Pons (tissue), 1 donor: ENCODE measurements at places on chromosomes 3 and 15.

GRCh38 chr3:5634411-5634810 is 446.9 kb downstream of the EDEM1 start:
- no peak for DNase-seq

GRCh38 chr3:8891303-8891702 is 72.0 kb downstream of the RAD18 start:
- DNase-seq: no peak

DNA sequence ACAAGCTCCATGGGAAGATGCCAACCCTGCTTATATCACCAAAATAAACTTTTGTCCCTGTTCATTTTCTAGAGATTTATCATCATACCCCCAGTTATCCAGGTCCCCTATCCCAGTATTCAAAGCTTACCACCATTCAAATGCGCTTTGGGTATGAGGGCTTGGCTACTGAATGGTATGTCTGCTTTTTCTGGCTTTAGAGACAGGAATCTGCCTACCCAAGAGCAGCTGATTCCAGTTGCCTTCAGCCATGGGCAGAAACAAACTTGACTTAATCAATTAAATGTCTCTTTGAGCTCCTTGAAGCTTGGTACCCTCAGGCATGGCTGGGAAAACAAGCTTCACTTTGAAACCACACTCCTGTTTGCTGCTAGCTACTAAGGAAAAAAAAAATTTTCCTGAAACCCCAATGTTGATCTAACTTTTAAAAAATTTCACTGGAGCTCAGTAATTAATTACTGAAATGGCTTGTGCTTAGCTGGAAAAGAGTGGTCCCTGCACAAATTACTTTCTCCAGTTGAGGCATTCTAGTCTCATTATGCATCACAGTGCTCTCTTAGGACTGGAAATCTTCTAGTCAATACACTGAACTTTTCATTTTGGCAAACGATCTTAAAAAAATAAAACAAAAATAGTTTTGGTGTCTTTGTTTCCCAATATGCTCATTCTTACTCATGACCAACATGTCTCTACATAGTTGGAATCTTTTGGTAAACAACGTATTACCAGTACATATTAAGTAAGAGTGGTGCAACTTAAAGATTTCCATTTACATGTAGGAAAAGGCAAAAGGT is 242.8 kb downstream of the DTWD1 start:
- no peak for DNase-seq

GRCh38 chr3:191342411-191342810 is 12.1 kb upstream of the UTS2B start:
- no peak for DNase-seq

- no peak for DNase-seq
Observed at GRCh38 chr3:71491154-71491752, 92.3 kb downstream of the FOXP1 start.

GRCh38 chr3:117515309-117515708 is 805.7 kb downstream of the TUSC7 start:
- no peak for DNase-seq

DNA sequence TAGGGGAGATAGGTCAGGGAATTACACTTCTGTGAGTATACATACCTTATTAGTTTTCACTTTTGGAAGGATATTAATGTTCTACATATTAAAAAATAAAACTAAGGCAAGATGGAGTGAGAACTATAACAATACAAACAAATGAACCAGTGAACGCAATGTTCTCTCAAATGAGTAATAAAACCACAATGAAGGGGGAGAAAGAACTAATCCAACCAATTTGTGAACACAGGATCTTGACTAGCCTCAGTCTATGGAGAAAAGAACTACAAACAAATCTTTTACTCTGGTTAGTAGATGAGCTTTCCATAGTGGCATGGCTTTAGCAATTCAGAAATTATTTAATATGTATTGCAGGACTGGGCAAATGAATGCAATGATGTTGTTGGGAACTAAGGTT is 26.9 kb upstream of the ATOSA start:
- DNase-seq: no peak

DNA sequence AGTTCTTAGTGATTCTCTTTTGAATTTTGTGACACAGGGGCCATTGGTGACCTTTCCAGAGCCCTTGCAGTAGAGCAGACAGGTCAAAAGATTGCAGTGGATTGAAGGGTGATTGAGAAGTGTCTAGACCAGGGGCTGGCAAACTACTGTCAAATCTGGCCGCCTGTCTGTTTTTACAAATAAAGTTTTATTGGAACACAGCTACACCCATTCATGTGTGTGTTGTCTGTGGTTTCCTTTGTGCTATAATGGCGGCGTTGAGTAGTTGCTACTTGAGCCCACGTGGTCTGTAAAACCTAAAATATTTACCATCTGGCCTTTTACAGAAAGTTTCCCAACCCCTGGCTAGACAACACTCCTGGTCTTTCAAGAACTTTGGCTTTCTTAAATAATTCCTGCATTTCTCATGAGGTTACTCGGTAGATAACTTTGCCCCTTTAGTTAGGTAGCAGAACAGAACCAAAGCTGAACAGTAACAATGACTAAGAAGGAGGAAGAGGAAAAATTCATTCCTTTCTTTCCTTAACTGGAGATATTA is 265.1 kb upstream of the NR2E3 start:
- no peak for DNase-seq

DNA sequence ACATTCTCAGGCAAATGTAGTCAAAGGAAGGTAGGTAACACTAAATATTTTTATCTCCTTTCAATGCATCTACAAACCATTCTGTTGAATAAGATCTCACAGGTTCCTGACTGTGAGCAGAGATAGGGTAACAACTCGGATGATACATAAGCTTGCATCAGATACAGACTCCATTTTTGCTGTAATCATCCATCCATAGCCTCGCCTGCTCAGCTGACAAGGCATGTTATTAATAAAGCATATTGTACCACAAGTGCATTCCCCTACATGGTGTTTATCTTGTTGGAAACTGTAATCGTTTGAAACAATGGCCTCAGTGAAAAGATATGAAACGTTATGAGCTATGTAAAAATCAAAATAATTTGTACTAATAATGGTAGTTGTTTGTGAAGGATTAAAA is 35.4 kb upstream of the TCF12 start:
- DNase-seq: no peak
